HepG2 (cell line): ENCODE measurements at places on chromosomes 2 and 18. TPM values are rescaled to one million over a fixed set of nuclear protein-coding genes. Genes with fewer than 3 reads are reported as not detected.
A peak's percentile ranks its signal among the peaks of the same experiment; 100 is the strongest.

FAM237A gene
- not detected in 2 replicates for total RNA-seq

UGT1A3 gene
- total RNA-seq = 0.11 TPM in 1 of 2 replicates, not detected in the other

ITGA6 gene
- total RNA-seq = 49.6 and 92.5 TPM in 2 replicates

NEB gene
- 0.18 and 0.24 TPM in 2 replicates for total RNA-seq

CROCC2 gene
- total RNA-seq = not detected in 2 replicates

DLGAP1 gene
- total RNA-seq = not detected in 2 replicates

TCF4 gene
- not detected in 2 replicates for total RNA-seq

CIB4 gene
- total RNA-seq = not detected in 2 replicates

GRCh38 chr2:72367530-72368225, 220.0 kb upstream of the CYP26B1 start:
- H3K27ac ChIP-seq = no peak overlapping the region
- peak; percentile 76 for DNase-seq
- H3K4me3 ChIP-seq = no peak overlapping the region
- no peaks in the 10 kb centered on the region for H3K4me1 ChIP-seq

GRCh38 chr18:41820784-41821183, 134.2 kb upstream of the PIK3C3 start:
- no peaks in the 10 kb centered on the region for H3K4me1 ChIP-seq
- H3K36me3 ChIP-seq = no peaks in the 10 kb centered on the region
- H3K4me3 ChIP-seq = no peak overlapping the region
- no peak overlapping the region for H3K27ac ChIP-seq
- no peaks in the 10 kb centered on the region for H3K27me3 ChIP-seq
- DNase-seq = no peak

DNA sequence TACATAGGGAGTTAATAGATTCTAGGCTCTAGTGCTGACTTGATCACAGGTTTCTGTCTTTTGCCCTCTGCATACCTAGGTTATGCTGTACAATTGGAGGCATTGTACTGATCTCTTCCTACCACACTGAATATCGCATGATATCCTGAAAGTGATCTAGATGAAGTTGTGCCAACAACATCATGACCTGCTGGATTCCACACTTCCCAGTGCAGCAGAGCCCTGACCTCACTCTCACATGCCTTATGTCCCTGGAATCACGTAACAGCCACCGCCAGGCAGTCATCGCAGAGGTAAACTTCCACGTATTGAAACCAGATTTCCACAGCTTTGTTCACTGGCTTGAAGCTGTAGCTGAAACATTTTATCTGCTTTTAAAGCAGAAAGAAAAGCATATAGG, 214.0 kb downstream of the ANKRD30B start:
- H3K4me1 ChIP-seq = no peaks in the 10 kb centered on the region
- no peak overlapping the region for H3K4me3 ChIP-seq
- no peaks in the 10 kb centered on the region for H3K36me3 ChIP-seq
- DNase-seq = no peak
- H3K27ac ChIP-seq = no peak overlapping the region
- no peaks in the 10 kb centered on the region for H3K27me3 ChIP-seq

DNA sequence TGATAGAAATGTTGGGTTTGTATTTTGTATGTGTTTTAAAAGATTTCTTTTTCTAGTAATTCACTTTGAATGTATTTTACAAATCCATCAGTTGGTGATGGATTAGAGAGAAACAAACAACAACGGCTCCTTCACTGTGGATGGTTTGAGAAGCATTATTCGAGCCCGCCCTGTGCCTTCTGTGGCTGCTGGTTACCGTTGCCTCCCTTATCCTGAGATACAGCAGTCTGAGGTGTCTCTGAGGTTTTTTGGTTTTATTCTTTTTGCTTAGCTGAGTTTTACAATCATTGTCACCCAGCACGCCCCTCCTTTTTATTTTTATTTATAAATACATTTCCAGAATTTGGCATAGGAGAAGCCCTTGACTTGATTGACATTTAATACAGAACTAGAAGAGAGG, 168.3 kb downstream of the BABAM2 start:
- no peaks in the 10 kb centered on the region for H3K4me1 ChIP-seq
- no peak overlapping the region for H3K27ac ChIP-seq
- no peak overlapping the region for H3K4me3 ChIP-seq
- no peaks in the 10 kb centered on the region for H3K36me3 ChIP-seq
- H3K27me3 ChIP-seq = no peaks in the 10 kb centered on the region

DNA sequence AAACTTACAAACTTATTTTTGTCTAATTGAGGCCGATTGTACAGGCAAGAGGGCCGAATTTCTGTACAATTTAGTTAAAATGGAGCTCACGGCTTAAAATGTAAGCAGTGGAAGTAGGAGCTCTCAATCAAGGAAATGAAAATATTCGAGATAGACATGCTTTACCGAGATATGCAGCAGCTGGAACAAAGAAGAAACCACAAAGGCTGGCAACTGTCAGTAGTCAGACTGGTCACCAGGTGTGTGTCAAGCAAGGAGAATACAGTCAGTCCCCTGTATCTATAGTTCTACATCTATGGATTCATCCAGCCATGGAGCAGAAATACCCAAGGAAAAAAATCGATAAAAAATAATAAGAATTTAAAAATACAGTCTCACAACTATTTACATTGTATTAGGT, 122.6 kb downstream of the WDSUB1 start:
- no peaks in the 10 kb centered on the region for H3K36me3 ChIP-seq
- no peak overlapping the region for H3K27ac ChIP-seq
- no peaks in the 10 kb centered on the region for H3K27me3 ChIP-seq
- no peak overlapping the region for H3K4me3 ChIP-seq

- H3K36me3 ChIP-seq = no peaks in the 10 kb centered on the region
- H3K4me1 ChIP-seq = no peaks in the 10 kb centered on the region
- no peak for DNase-seq
- H3K4me3 ChIP-seq = no peak overlapping the region
- no peaks in the 10 kb centered on the region for H3K27me3 ChIP-seq
- H3K27ac ChIP-seq = no peak overlapping the region
Measured at GRCh38 chr2:44705876-44706480, 235.5 kb upstream of the SIX3 start.

DNA sequence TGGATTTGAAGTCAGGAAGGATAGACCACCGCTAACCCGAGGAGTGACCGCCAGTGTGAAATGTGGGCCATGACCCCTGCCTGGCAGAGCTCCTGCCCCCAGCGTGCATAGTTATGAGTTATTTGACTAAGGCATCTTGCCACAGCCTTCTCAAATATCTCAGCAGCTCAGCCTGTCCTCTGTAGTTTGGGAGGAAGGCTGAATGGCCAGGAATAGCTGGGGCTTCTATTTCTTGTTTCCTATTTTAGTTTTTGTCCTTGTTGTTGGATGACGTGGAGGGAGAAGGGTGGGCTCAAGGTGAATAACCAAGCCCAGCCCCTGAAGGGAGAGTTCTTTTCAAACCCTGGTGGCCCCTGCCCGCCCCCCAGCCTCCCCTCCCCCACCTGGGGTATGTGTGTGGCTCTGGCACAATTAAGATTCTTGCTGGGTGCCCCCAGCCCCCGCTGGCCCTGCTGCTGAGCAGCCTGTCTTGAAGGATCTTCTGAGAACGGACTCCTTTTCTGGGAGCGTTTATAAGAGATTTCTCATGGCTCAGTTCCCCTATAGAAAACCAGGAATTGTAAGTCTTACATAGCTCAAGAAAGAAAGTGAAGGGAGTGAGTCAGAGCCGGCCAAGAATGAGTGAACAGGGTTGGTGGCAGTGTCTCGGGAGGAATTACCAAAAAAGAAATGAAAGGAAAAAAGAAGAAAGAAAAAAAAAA, 157.4 kb downstream of the GLI2 start:
- no peak overlapping the region for H3K4me3 ChIP-seq
- H3K27me3 ChIP-seq = peaks cover 52% of the 10 kb centered on the region; the same call in 2 of the 3 replicates
- H3K27ac ChIP-seq = no peak overlapping the region
- no peak for DNase-seq
